MG63 (cell line): ENCODE measurements at places on chromosomes 4 and X. TPM values are rescaled to one million over a fixed set of nuclear protein-coding genes. Genes with fewer than 3 reads are reported as not detected.

ZNF711 gene
- not detected in 2 replicates for total RNA-seq

PTCHD1 gene
- total RNA-seq = 0.12 TPM in 1 of 2 replicates, not detected in the other

- DNase-seq = no peak
These were observed 82.9 kb upstream of the NHS start for GRCh38 chrX:17292111-17292527.

DNA sequence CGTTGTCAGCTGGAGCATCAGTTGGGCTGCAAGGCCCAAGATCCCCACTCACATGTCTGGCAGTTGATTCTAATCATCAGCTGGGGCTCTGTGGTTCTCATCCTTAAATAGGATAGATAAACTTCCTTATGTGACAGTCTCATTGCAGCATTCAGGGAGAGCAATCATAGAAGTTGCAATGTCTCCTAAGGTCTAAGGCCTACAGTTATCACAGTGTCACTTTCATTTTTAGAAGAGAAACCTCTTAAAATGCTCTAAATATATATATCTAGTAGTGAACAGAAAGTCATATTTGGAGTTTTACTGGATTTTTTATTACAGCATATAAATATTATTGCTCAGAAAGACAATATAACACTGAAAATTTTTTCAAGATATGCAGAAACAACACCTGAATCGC is 226.0 kb upstream of the PPP1R2C start:
- DNase-seq = no peak

DNA sequence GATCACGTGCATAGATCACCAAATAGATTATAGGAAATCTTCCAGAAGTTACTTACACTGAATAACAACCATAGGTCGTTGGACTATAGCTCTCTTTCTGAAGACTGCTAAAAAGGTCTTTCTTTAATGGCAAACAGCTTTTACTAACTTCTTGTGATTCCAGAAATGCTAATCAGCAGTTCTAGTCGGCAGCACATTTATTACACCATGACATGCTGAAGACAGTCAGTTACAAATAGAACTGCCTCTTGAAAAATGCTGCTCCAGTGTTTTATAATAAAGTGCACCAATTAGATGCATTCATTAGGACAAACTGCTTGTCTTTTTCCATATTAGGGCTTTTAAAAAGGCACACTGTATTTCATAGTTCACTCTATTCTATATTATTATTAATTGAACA is 488.2 kb downstream of the PABPC4L start:
- DNase-seq = no peak

GRCh38 chr4:143726714-143727113 is 26.2 kb upstream of the FREM3 start:
- DNase-seq = no peak
